ENCODE measurements at places on chromosomes 1 and 21.

DNA sequence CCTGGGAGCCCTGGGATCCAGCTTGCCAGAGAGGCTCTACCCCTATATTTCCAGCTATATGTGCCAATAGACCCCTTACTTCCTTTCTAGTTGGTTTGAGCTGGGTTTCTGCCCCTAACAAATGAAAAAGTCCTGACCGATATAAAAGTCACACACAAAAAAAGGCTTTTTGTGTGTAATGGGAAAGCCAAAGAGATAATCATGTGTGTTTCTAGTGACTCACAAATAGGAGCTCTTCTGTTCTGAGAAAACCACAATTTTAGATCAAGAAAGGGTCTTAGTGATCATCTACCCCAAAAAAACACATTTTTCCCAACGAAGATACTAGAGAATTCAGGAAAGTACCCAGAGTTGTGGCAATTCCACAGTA is 23.0 kb upstream of the PLEKHA6 start:
- no peak for DNase-seq

GRCh38 chr1:26078286-26079177 is 11.1 kb upstream of the TRIM63 start:
- no peak for DNase-seq

DNA sequence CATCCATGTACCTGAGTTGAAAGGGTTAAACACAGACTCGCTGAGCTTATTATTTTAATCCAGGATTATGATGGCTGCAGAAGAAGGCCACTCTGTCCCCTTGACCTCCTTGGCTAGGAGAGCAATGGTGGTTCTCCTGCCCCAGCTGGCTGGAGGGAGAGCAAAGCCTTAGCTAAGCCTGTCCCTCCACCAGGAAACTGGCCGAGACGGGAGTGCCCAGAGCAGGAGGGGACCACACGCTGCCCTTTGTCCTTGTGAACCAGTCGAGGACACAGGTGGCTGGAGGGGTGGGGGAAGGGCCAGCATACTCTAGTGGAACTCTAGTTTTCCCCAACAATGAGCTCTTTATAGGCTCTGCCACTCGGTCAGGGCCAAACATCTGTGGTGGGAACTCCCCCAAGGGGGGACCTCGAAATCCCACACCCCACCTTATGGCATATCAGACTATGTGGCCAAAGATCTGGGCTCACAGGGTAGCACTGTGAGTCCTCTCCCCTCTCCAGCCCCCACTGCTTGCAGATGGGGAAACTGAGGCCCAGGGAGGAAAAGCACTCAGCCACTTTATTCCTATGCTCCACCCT is 12.9 kb downstream of the KIAA1614 start:
- DNase-seq = no peak

DNA sequence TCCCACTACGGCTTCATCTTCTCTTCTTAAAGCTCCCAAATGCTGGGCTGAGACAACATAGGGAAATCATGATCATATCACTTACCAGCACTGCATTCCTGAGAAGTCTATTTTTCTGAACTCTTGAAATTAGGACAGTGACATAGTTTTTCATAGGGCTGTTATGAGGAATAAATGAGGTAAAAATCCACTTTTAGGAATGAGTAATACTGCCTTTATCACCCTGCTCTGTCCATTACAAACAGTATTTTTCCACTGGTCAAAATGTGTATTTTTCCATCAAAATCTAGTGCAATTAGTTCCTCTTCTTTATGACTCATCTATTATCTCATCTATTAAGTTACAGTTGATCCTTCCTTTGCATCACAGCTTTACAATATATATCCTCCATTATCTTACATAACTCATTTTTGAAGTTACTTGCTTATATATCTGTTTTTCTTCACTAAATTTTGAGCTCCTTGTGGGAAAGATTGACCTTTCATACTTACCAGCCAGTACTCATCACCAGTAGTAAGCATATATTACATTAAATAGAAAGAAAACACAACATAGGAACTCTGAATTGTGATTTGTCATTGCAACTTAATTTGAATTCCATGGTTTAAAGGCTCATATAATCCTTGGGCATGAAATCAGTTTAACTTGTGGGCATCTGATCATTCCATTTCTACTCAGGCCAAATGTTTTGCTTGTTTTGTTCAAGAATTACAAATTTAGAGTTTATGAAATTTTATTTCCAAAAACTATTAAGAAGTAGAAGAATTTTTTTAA is 37.1 kb downstream of the PRRX1 start:
- DNase-seq = no peak

GRCh38 chr1:26156285-26157038 is 2.4 kb upstream of the FAM110D start:
- no peak for DNase-seq

DNA sequence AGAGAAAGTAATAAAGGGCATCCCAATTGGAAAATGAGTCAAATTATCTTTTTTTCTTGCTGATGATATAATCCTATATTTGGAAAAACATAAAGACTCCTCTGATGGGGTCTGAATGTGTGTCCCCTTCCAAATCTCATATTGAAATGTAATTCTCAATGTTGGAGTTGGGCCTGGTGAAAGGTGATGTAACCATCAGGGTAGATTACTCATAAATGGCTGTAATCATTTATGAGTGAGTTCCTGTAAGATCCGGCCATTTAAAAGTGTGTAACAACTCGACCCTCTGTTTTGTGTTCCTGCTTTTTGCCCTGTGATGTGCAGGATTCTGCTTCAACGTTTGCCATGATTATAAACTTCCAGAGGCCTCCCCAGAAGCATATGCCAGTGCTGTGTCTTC is 44.3 kb upstream of the MAP1LC3C start:
- no peak for DNase-seq

GRCh38 chr1:48943826-48944225 is 167.1 kb upstream of the BEND5 start:
- no peak for DNase-seq

DNA sequence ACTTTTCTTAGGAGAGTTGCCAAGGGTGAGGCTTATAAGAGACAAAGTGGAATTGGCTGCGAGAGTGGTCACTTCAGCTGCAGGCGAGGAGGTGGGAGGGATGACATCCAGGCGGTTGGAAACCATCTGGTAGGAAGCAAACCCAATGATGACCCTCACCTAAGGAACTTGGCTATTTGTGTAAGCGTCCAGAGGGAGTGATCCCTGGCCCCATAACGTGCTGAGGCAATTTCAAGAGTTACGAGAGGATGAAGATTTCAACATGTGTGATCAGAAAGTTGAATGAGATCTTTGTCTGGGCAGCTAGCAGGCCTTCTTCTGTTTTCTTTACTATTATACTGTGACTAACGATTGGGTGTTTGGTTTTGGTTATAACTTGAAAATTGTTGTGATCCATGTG is 102.7 kb upstream of the VANGL1 start:
- DNase-seq = no peak

DNA sequence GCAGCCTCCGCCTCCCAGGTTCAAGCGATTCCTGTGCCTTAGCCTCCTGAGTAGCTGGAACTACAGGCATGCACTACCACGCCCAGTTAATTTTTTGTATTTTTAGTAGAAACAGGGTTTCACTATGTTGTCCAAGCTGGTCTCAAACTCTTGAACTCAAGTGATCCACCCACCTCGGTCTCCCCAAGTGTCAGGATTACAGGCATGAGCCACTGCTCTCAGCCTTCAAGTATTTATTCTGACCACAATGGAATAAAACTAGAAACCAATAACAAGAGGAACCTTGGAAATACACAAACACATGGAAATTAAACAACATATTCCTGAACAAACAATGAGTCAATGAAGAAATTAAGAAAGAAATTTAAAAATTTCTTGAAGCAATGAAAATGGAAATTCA is 32.7 kb upstream of the DR1 start:
- DNase-seq = no peak

DNA sequence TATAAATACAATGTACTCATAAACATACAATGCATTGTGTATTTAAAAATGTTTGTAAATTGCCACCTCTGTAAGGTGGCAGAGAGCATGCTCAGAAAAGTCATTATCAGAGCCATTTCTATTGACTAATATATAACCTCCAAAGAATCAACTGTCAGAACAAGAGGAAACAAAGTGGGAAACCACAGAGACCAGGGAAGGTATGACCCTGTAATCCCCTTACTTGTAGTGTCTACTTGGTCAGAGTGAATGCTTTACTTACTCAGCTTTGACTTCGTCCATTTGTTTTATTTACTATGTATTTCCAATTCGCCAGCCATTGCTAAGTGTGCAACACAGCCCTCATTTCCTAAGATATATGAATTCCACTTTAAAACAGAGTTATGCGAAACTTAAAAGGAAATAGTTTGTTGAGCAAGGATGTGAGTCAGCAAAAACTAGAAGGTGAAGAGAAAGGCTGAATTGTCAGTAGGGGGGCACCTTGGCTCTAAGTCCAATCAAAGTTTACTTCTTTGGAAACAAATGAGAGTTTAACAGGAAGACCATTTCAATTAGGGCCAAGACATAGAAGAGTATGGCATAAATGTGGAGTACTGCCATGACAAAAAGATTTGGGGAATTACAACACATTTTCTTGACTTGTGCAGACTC is 671.7 kb upstream of the PTBP2 start:
- DNase-seq = no peak

GRCh38 chr1:78385744-78386462 is 104.9 kb upstream of the PTGFR start:
- DNase-seq = no peak

- no peak for DNase-seq
Measured at GRCh38 chr21:27693376-27693775, 726.5 kb upstream of the ADAMTS5 start.

- peak; percentile 64 for DNase-seq
Measured at GRCh38 chr1:234478152-234478480, 863 bp downstream of the TARBP1 start.

DNA sequence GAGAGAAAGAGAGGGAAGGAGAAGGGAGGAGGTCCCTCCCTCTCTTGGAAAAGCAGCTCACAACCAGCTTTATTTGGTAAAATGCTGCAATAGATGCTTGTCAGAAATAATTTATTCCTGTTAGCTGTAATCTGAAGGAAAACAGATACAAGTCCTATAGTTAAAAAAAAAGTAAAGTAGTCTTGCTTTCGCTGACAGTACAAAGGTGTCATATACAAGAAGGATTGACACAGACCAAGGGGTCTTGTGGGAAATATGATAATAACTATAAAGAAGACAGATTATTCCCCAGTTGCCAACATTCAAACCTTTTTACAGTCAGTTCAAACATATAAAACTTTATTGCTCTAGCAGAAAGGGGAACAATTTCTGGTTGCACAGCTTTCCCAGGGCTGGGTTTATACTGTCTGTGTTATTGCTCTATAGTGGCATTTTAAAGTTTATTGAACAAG is 145.0 kb downstream of the PBX1 start:
- DNase-seq = no peak

DNA sequence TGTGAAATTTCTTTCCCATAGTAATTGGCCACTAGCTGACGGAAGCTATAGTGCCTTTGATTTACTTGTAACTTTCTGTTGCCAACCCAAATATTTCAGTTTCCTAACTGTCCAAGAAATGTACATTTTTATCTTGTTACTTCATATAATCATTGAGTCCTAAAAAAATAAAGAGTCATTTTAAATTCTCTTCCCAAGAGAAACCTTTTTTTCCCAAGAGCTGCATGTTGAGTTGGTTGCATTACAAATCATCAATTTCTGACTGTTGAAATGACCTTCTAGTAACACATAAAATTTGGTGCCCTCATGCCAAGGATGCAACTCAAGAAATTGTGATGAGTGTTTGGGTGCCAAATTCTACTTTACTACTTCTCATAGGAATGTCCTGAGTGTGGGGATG is 61.0 kb downstream of the HMCN1 start:
- no peak for DNase-seq

- no peak for DNase-seq
Measured at GRCh38 chr1:115740811-115741210, 27.7 kb downstream of the CASQ2 start.

DNA sequence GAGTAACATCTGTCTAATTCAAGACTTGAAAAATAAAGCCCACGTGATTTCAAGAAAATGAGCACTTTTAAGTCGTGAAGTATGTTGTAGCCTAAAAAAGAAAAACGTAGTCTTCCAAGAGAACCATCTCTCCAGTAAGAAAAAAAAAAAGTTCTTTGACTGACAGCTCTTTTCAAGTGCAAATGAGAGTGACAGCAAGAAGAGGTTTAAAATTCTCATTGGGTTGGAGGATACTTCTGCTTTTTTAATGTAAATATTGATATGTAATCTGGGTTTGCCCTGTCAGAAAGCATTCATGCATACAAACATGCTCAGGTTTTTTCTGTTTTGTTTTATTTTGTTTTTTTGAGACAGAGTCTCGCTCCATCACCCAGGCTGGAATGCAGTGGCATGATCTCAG is 32.3 kb upstream of the PRDM2 start:
- no peak for DNase-seq

DNA sequence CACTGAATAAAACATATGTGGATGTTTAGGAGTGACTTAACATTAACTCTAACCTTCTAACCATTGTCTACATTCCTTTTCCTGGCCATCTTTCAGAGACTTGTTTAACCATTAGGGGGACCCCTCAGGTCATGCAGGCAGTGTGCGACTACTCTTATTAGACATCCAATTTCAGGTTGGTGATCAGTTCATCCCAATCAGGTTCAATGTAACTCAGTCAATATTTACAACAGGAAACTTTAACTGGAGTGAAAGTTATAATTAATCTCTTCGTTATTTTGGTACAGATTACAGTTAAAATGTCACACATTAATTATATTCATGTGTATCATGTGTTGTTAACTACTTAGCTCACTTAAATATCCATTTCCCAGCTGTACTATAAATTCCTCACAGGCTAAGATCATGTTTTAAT is 68.8 kb upstream of the RGS1 start:
- DNase-seq = no peak

- peak; percentile 29 for DNase-seq
Measured at GRCh38 chr1:244801246-244801645, 34.2 kb upstream of the COX20 start.

- no peak for DNase-seq
Measured at GRCh38 chr1:226135059-226135651, 51.4 kb downstream of the ACBD3 start.

DNA sequence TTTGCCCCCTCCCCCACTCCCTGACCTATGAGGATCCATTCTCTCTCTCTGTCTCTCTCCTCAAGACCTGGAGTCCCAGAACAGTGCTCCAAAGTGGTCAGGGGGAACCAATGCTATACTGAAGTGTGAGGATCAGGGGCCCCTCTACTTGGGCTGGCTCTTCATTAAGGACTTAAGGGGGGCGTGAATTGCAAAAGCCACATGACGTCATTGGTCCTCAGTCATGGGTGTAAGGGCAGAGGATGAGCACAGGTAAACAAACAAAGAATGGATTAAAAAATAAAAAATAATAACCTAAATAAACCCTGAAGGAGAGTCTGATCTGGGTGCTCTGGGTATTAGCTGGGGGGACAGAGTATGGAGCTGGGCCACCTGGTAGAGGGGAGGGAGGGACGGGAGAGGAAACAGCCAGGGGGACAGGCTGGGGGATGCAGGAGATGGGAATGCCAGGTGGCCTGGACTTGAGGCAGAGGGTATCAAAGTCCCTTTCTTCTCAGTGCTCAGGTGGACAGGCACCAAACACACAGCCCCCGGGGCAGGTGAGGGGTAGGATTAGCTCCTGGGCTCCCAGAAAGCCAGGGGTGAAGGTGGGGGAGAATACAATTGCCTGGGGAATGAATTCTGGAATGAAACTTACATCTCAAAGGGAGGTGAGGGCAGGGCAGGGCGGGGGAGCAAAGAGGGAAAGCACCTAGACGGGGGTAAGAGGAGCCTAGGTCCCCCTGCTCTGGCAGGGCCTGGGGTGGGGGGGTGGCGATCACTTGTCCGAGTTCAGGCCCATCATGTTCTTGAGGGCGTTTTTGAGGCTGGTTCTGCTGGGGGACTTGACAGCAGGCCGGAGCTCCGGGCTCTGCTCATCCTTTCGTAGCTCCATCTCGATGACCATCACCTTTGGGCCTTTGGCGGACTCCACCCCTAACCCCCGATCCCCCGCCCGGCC is 4.6 kb downstream of the MPZ start:
- no peak for DNase-seq
